Heart left ventricle (tissue), 16 donors: ENCODE measurements at places on chromosomes 11 and 22. TPM values are rescaled to one million over a fixed set of nuclear protein-coding genes. Genes with fewer than 3 reads are reported as not detected.
A peak's percentile ranks its signal among the peaks of the same experiment; 100 is the strongest.

- peaks cover 45% of the 10 kb centered on the region for H3K36me3 ChIP-seq
- peak overlapping the region; percentile 13 for H3K27ac ChIP-seq
- H3K4me3 ChIP-seq = no peak overlapping the region
- DNase-seq = no peak
- peaks cover 41% of the 10 kb centered on the region for H3K4me1 ChIP-seq
These were observed 2.8 kb downstream of the ATP5MGL start for GRCh38 chr22:42637555-42637954.

GRCh38 chr11:117759305-117759704 is 37.7 kb downstream of the DSCAML1 start:
- H3K27me3 ChIP-seq = no peaks in the 10 kb centered on the region
- no peak overlapping the region for H3K27ac ChIP-seq
- H3K4me3 ChIP-seq = no peak overlapping the region
- H3K36me3 ChIP-seq = peaks cover 3% of the 10 kb centered on the region

DNA sequence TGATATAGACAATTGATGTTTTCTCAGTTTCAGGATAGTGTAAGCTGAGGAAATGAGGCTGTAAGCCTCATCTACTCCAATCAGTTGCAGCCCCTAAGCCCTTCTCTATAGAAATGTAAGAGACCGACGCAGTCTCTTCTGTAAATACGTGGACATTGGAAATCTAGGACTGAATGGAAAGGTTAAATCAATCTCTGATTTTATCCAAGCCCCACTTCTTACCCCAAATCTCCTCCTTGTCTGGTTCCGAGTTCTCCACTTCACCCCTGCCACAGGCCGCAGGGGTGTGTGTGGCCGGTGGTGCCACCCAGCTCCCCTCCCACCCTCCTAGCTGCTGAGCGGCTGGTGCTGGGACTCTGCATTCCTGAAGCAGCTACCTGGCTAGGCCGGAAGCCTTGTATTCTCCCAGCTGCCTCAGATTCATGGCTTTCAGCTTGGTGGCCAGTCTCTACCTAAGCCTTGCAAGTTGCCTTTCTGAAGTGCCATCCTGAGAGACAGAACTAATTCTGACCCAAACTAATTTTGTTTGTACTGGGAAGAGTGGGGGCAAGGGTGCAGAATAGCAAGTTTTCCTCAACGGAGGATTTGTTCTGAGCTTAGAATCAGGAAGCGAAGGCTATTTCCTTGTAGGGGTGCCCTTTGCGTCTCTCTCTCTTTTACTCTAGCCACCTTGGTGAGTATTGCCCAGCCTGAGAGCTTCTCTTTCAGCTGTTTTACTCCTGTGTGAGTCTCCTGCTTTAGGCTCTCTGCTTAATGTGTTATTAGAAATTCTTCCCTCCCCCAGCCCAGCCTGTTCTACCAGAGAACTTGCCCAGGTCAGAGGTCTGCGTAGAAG is 749 bp downstream of the VWA5A start:
- no peak for DNase-seq
- H3K36me3 ChIP-seq = peaks cover 5% of the 10 kb centered on the region
- H3K4me1 ChIP-seq = no peaks in the 10 kb centered on the region
- H3K27ac ChIP-seq = peak overlapping the region; percentile 18
- H3K27me3 ChIP-seq = no peaks in the 10 kb centered on the region

GRCh38 chr22:46776876-46777608 is 14.6 kb downstream of the TBC1D22A start:
- H3K4me3 ChIP-seq = no peak overlapping the region
- DNase-seq = no peak
- no peaks in the 10 kb centered on the region for H3K36me3 ChIP-seq
- peak overlapping the region; percentile 49 for H3K27ac ChIP-seq

GRCh38 chr11:860234-861104 is 17.8 kb downstream of the TSPAN4 start:
- H3K4me3 ChIP-seq = no peak overlapping the region
- no peaks in the 10 kb centered on the region for H3K27me3 ChIP-seq
- DNase-seq = no peak
- H3K27ac ChIP-seq = peak overlapping the region; percentile 20

DNA sequence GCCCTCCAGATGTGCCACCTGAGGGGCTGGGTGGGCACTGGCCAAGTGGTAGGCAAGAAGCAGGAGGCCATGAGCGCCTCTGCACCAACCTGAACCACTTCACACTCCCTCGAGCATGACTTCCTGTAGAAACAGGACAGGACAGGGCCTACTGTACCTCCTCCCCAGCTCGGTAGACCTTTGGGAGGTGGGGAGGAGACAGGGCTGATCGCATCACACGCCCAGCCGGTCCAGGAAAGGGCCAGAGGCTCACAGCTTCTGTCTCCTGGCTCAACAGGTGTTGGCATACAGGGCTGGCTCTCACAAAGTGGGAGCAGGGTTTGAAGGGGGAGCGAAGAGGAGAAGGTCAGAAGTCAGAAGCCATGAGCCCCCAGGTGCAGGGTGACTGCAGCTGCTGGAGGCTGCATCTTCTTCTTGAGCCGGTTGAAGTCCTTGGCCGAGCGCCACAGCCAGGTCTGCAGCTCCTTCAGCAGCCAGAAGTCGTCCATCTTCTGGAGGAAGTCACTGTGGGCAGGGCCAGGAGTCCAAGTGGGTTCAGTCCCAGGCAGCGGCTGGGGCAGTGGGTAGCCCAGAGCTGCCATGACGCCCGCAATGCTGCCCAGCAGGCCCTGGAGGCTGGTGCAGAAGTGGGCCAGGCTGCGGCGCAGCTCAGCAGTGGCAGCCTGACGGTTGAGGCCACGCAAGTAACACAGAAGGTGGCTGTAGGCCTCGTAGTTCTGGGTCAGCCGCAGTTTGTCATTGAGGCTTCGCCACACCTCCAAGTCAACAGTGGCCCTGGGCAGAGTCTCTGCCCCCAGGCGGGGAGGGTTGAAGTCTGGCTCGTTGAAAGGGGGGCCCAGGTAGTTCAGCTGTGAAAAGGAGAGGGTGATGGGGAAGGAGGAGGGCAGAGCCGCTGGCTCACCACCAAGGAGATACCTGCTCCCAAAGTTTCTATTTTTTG is 8.3 kb downstream of the CLCF1 start:
- DNase-seq = no peak
- peaks cover 43% of the 10 kb centered on the region for H3K4me1 ChIP-seq
- no peak overlapping the region for H3K27ac ChIP-seq
- H3K4me3 ChIP-seq = no peak overlapping the region
- peaks cover 3% of the 10 kb centered on the region for H3K36me3 ChIP-seq

GRCh38 chr11:34830035-34830434 is 86.1 kb downstream of the APIP start:
- H3K36me3 ChIP-seq = no peaks in the 10 kb centered on the region
- H3K27ac ChIP-seq = peak overlapping the region; percentile 29
- H3K4me1 ChIP-seq = no peaks in the 10 kb centered on the region

The MRGPRD gene
- total RNA-seq = not detected

The ADAMTS15 gene
- total RNA-seq = 16.7 TPM

The PHOX2A gene
- total RNA-seq = not detected

The GAS2 gene
- 9.0 TPM for total RNA-seq

The ZNF280B gene
- total RNA-seq = 0.84 TPM

The CCDC89 gene
- total RNA-seq = 0.65 TPM
